ENCODE measurements at places on chromosomes 5 and 9.

DNA sequence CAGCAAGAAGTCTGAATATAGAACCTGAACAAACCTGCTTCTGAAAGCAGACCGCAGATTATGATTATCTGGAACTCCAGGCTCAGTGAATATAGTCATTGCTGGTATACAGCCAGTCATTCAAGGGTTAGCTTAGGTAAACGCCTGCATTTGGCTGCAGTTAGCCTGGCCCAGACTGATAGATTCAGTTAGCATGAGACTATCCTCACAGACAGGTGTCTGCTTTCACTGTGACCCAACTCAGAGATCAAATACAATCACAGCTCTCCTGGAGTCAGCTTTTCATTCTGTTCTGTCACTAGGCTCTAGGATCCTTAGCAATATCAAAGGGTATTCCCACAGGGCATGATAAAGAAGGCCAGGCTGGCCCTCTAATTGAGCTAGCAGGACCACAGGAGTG is 138.6 kb upstream of the PLCXD3 start:
- no peak for DNase-seq

- no peak for DNase-seq
These were observed 10.9 kb downstream of the NEK6 start for GRCh38 chr9:124268661-124269060.

GRCh38 chr5:926417-927171 is 33.9 kb downstream of the TRIP13 start:
- DNase-seq: no peak

GRCh38 chr9:13809401-13809800 is 504.5 kb downstream of the NFIB start:
- no peak for DNase-seq

DNA sequence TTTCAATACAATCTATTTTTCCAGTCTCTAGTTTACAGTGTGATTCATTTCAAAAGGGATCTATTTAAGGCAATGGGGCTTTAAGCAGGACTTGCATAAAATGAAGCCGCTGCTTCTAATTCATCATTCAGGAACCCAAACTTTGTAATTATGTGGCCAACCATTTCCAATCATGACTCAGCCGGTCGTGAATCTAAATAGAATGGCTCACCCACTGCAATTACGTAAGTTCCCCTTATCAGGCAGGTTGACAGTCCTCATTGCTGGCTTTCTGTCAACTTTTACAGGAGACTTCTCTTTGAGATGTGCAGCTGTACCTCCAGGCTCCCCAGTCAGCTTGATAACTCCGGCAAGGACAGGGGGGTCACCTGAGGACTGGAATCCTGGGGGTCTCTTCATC is 152.8 kb upstream of the DAP start:
- no peak for DNase-seq

- DNase-seq: no peak
These were observed 12.0 kb upstream of the IRX2 start for GRCh38 chr5:2763533-2763794.

GRCh38 chr5:174504266-174504726 is 220.1 kb upstream of the MSX2 start:
- no peak for DNase-seq

DNA sequence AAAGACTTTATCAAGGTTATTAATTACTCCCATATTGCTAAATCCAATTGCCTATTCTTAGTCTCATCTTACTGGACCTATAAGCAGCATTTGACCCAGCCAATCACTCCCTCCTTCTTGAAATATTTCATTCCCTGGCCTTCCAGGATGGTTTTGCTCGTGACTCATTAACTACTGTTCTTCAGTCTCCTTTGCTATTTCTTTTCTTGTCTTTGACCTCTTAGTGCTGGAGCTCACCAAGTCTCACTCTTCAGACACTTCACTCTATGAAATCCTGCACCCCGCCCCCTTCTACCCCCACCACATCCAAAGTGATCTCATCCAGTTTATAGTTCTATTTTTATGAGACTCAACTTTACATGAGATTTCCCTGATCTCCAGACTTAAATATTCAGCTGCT is 803.1 kb upstream of the WWC1 start:
- DNase-seq: no peak

DNA sequence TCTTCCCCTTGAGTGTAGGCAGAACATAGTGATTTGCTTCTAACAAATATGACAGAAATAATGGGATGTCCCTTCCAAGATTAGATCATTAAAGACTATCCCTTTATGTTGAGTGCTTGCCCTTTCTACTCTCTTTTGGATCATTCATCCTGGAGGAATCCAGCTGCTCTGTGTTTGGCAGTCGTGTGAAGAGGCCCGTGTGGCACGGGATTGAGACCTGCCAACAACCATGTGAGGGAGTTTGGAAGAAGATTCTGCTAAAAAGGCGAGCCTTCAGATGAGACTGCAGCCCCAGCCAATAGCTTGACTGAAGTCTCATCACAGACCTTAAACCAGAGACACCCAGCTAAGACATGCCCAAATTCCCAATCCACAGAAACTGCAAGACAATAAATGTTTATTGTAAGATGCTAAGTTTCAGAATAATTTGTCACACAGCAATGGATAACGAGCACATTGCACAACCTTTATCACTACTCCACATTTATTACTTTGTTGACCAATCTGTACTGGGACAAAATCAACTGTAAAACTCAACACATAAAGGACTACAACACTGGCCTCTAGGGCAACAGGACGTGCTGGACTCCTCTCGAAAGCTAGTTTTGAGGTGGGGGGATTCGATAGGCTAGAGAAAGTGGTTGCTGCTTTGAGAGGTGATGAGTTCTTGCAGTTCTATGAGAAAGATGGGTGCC is 42.8 kb downstream of the ANGPTL2 start:
- no peak for DNase-seq

DNA sequence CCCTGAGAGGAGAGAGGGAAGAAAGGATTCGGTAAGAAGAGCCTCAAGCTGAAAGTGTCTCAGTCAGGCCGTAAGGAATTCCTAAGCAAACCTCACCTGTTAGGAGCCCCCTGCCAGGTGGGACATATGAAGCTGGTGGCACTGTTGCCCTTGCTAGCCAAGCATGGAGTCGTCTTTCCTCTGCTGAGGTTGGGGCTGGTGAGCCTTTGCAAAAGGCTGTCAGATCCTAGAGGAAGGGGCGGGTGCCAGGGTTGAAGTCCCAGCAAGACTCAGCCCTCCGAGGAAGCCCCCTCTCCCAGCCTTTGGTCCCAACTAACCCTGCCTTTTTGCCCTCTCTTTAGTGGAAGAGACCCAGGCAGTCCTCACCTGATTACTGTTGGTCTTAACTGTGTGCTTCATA is 5.5 kb upstream of the SMIM32 start:
- no peak for DNase-seq

- no peak for DNase-seq
These were observed 188.6 kb downstream of the ADGRV1 start for GRCh38 chr5:90747175-90747574.
